NCI-H1417 (cell line): ENCODE measurements at places on chromosomes 11 and 22.

- DNase-seq: no peak
Measured at GRCh38 chr11:110272919-110273318, 23.5 kb downstream of the RDX start.

GRCh38 chr11:98564881-98565280 is 455.9 kb upstream of the CNTN5 start:
- no peak for DNase-seq

DNA sequence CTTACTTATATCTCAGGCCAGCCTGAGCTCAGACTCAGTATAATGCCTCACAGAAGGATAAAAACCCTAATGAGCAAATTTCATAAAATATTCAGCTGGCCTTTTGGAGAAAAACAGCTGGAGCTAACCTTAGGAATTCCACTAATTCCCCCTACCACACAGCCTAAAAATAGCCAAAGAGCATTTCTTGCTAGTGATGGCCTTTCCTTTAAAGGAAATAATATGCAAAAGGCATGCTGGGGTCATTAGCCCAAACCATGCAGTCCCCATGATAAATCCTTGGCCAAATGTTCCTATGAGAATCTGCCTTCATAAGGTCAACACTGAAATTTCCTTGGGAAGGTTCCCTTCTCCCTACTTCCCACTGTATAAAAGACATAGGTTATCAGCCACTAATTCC is 38.2 kb downstream of the SYTL2 start:
- DNase-seq: no peak

DNA sequence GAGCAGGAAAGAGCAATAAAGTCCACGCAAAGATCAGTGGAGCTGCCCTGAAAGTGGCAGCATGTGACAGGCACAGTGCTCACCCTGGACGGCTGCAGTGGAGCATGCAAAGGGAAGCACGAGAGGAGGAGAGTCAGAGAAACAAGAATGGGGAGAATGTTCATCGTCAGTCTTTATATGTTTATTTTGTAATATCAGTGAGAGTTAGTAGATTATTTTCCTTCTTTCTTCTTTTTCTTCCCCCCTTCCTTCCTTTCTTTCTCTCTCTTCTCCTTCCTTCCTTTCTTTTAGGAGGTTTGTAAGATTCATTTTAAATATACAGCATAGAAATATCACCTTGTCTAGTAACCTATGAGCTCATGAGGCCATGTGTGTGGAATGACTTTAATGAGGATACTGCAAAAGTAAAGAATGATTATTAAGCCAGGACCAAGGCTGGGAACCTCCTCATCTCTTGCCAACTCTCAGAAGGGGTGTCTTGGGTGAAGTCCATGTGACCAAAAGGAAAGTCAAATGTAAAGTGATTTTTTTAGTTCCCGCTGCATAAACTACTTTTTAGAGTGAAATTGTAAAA is 321.1 kb downstream of the AASDHPPT start:
- no peak for DNase-seq
